Foreskin melanocyte (primary cell): ENCODE measurements at places on chromosomes 13 and 19.

DNA sequence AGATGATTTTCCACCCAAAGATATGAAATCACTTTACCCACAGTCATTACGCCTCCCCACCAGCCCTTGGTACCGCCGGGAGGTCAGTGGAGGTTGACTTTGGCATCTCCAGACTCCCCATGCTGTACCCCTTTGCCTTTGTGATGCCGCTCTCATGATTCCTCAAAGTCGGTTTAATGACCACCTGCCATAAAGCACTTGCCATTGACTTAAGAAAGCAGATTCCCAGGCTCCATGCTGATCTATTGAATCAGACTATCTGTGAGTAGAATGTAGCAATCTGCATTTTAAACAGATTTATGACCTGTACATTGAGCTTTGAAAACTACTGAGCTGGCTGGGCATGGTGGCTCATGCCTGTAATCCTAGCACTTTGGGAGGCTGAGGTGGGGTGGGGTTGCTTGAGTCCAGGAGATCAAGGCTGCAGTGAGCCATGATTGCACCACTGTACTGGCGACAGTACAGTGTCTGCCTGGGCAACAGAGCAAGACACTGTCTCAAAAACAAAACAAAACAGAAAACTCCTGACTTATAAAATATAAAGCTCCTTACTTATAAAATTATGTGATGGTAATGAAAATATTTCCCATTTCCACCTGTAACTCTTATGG, 235.2 kb downstream of the KLF5 start:
- DNase-seq = no peak

DNA sequence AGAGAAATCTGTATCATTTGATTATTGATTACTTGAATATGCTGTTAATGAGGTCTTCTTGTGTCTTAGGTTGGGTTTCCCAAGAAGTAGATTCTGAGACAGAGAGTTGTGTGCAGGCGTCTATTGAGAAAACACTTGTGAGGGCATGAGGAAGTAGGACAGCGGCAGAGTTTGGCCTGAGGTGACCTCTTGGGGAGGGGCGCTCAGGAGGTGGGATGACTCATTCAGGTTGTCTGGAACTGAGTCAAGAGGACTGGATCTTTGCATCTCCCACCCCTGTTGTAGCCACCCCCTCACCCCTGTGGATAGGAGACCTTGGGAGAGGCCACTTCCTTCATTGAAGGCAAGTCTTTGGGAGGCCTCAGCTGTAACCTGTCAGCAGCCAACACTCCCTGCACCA, 35.2 kb upstream of the WDFY2 start:
- DNase-seq = no peak

DNA sequence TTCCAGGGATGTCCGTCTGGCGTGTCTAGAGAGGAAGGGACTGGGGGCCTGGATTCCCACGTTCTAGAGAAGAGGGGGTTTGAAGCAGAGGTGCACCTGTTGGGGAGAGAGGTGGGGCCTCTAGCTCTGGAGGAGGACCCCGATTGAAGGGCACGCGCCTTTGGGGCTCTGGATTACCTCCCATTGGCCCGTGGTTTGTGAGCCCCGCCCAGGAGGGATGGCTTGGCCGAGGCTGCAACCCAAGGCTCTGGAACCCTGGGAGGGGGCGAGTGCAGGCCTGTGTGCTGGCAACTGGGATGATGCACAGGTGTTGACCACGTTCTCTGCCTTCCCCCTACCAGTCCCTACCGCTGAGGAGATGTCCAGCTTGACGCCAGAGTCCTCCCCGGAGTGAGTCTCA, 20.2 kb downstream of the TMEM150B start:
- no peak for DNase-seq

DNA sequence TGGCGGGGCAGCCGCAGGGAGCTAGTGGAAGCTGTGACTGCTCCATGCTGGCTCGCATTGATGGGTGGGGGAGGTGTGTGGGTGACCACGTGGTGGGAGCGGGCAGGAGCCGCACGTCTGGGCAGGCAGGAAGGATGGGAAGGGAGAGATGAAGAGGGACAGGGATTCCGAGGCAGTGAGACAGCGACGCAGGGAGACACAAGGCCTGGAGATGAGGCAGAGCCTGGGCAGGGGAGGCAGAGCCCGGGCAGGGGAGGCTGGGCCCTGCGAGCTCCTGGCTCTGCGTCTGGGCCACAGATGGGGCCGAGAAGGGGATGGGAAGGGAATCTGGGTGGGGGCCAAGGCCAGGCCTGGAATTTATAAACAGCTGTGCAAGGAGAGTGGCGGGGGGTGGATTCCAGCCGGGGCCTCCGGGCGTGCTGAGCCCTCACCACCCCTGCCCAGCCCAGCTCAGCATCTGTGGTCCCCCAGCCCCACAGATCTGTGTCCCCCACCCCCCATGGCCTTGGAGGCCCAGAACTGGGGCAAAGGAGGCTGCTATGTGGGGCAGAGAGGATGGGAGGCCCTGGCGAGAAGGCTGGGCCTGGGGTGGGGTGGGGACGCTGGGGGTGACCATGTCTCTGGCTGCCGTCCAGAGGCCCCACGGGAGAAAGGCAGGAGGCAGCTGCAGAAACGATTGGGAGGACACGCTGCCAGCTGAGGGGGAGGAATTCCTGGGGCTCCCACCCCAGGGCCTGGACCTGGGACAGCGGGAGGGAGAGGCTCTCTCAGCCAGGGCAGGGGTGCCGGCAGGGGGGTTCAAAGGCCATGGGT, 6.0 kb downstream of the EHD2 start:
- DNase-seq = no peak

- peak; percentile 64 for DNase-seq
Measured at GRCh38 chr19:54462655-54463530, 685 bp downstream of the LENG9 start.

GRCh38 chr13:47890146-47890814, 110.8 kb downstream of the SUCLA2 start:
- no peak for DNase-seq

DNA sequence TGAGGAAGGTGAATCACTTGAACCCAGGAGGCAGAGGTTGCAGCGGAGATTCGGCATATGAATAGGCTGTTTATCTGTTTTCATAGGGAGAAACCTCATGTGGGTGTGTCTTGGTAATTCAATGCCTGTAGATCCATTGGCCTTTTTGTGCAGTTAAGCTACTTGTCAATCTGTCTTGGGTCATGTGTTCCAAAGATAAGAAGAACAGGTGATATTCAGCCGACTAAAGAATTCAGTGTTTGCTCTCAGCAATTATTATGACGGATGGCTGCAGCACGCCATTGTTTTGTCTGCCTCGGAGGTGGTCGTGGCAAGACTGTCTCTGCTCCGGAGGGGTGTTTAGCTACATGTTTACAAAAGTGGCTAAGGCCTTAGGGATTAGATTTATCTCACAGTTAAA, 573.0 kb upstream of the PCDH9 start:
- DNase-seq = no peak

DNA sequence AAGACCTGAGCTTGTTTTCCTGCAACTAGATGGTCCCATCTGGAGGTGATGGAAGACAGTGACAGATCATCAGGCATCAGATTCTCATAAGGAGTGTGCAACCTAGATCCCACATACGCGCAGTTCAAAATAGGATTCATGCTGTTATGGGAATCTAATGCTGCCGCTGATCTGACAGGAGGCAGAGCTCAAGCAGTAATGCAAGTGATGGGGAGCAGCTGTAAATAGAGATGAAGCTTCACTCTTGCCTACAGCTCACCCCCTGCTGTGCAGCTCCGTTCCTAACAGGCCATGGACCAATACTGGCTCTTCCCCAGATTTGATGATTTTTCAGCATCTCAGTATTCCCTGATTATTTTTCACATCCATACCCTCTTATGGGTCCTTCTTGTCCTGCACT, 208.4 kb upstream of the RXFP2 start:
- no peak for DNase-seq

DNA sequence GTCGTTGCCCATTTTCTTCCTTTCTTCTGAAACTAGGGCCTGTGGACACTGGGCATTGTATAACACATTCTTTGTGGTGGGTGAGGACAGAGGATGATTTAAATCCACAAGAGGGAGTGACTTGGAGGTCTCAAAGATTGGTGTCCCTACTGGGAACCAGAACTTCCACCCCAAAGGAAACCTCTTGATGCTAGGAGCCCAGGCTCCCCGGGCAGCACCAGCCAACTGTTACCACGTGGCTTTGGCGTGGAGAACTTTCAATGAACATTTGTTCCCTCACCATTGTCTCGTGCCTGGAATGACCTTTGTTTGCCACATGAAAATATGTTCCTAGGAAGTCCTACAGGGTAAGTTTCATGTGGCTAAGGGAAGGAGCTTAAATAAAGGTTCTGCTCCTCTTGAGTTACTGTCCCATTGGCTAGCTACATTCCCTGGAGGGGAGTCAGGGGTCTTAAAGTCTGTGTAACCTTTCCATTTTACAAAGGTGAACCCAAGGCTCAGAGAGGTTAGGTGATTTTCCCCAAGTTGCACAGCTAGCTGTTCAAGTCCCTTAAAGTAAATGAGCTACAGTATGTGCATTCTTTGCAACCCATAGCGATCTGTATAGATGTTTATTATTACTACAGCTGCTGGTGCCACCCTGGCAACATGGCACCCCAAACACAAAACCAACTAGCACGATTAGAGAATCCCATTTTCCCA, 5.0 kb upstream of the CDX2 start:
- no peak for DNase-seq

GRCh38 chr13:102870677-102871415, 25.0 kb downstream of the ERCC5 start:
- peak; percentile 28 for DNase-seq

- no peak for DNase-seq
Measured at GRCh38 chr13:59962343-59962742, 201.4 kb downstream of the DIAPH3 start.

DNA sequence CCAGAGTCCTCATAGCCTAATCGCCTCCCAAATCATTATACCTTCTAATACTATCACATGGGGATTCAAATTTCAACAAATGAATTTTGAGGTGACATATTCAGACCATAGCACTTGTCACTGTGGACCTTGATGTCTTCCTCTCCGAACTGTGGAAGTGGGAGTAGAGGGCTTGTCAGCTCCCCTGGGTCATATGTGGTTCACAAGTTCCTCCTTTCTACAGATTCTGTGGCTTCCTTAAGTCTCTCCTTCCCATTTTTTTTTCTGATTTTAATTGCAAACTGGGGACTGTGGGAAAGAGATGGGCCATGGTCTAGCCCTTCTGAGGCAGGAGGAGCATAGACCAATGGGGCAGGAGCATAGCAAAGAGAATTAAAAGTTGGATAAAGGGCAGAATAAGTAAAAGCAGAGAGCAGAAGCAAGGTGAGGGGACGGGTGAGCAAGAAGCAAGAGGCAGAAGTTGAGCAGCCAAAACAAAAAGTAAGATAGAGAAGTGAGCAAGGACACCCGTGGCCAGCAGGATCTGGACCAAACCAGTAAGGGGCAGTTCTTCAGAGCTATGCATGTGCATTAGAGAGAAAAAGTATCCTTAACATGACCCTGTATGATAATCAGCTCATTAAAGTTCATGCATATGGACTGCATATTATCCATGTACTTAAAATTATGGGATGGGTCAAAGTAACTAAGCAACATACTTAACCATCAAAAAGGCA, 2.6 kb upstream of the SIGLEC7 start:
- DNase-seq = no peak

GRCh38 chr13:54928071-54928470, 1899.5 kb downstream of the OLFM4 start:
- no peak for DNase-seq

GRCh38 chr13:109737606-109738005, 48.8 kb downstream of the IRS2 start:
- DNase-seq = no peak

DNA sequence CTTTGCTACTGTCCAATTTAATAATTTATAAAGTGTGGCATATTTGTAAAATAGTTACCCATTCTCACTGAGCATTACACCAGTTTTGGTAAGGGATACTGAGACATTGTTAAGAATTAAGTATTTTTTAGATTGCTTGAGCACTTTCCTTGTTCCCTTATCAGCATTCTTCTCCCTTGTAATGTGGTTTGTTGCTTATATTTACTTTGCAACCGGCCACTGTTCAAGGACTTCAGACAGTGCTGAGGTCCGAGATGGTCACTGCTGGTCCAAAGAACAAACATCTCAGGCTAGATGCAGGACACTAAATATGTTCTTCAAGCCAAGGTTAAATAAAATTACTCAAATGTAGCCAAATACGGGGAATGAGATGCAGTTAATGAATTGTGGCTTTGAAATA, 161.4 kb downstream of the TM9SF2 start:
- no peak for DNase-seq

GRCh38 chr13:93336728-93337127, 110.1 kb downstream of the GPC6 start:
- no peak for DNase-seq

DNA sequence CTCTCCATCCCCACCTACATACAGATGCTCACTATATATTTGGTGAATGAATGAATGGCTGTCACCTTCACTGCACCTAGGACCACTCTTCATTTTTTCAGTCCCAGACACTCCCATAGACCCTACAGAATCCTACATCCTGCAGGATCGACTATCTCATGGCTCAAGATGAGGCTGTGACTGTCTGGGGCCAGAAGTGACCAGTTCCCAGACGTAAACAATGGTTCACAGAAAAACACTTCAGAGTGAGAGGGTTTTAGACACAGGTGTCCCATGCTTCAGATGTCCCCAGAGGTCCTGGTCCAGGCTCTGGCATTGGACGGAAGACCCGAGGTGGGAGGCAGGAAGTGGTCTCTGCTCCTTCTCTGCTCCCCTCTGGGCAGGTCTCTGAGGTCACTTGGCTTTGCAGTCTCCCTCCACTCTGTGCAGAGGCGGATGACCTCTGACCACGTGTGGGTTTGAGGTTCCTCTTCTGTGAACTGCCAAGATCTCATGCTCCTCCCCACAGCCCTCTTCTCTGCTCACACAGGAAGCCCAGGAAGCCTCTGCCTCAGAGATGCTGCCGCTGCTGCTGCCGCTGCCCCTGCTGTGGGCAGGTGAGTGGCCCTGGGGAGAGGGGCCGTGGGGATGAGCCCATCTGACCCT, 24.9 kb downstream of the SIGLEC7 start:
- no peak for DNase-seq

GRCh38 chr13:42071672-42072419, 23.4 kb downstream of the DGKH start:
- no peak for DNase-seq

DNA sequence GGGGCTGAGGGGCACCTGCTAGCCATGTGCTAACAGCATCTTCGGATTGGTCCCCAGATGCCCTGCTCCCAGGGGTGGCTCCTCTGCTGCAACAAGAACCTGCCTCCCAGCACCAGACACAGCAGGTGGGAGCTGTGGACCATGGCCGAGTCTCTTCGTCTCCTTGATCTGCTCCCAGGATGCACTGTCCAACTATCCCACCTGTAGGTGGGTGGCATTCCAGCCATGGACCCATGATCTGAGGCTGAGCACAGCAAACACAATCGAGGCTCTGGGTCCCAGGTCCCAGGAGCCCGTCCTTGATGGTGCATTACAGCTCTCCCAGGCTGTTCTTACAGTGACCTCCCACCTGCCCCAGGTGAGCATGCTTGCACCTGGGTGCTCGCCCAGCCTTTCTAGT, 1.6 kb downstream of the ZNF837 start:
- no peak for DNase-seq
